ENCODE measurements at places on chromosomes 6 and 20.

GRCh38 chr6:49327571-49327970 is 135.5 kb downstream of the MMUT start:
- no peak for DNase-seq

DNA sequence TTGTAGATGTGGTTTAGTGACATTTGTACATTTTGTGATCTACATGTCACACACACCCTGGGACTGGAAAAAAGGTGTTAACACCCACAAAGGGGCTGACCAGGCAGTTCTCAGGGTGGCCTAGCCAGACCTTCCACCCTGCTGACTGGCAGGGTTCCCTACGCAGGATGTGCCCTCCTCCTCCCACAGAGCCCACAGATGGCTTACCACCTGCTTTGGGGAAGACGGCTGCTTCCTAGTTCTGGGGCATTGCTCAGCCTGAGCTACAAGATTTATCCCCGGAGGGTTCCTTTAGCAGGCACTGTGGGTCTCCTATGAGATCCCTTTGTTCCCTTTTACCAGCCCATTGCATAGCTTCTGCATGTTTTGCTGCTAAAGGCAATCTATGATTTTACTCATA is 35.1 kb downstream of the SNAP25 start:
- DNase-seq, result no peak

DNA sequence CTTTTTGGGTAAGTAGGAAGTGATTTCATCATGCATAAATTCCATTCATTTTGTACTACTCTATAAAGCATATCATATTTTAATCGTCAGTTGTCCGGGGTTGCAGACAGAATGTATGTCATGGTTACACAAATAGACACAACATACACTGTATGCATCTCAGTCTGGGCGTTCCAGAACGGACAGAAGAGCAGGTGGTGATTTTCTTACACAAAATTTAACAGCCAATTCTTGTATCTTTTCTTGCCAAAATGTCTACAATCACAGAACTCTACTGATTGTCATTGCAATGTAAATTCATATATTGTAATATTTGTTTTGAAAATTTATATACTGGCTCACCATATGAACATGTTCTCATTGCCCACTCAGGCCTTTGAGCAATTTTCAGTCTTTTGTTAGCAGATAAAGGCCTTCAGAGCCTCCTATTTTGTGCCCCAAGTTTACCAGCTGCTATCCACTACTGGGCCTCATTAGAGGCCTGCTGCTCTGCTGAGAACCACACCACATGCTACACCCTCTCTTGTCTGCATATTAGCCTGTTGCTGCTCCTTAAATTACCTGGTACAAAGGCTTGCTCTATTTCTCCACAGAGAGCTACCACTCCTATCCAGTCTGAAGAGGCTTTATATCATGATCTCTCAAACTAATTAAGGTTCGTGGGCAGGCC is 61.5 kb downstream of the PRDM13 start:
- no peak for DNase-seq

- no peak for DNase-seq
Observed at GRCh38 chr20:6120491-6120988, 2.3 kb downstream of the FERMT1 start.

DNA sequence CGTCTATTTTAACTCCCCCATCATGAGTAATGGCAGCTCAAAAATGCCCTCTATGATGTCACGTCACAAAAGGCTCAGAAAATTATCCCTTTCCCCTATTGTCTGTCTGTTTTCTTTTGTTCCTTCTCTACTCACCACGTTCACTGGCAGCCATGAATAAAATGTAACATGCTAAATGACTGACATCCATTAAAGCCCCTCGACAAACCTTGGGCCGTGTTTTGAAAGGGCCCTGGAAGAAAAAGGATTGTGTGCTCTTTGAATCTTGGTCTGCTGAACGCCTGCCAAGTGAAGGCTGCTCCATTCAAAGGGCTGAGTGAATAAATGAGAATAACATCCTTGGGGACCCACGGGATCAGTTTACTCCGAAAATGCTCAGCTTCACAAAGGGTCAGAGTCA is 118.7 kb downstream of the RPS12 start:
- no peak for DNase-seq

DNA sequence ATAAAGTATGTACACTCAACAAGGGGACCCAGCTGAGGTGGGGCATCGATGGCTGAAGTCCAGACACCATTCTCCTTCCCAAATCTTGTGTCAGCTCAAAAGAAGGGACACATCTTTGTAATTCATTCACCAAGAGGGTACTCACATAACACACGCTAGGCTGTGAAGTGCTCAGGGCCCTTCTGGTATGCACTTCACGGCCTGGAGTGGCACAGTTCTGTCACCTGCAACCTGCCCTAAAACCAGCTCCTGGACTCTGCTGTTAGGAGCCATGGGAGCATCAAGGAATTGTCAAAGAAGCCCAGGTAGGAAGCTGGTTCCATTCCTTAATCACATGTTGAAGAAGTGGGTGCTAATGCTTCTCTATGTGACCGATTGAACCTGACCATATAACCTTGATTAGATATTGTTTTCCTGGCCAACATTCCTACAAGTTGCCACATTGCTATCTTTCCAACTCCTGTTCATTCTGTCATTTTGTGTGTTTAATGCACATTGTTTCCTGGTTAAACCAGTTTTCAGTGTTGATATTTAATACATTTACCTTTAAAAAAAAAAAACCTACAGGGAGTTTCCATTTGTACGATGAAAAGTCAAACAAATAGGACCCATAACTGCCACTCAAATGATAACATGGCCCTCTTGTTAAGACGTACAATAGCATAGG is 127.3 kb downstream of the TNFRSF21 start:
- DNase-seq, result no peak

DNA sequence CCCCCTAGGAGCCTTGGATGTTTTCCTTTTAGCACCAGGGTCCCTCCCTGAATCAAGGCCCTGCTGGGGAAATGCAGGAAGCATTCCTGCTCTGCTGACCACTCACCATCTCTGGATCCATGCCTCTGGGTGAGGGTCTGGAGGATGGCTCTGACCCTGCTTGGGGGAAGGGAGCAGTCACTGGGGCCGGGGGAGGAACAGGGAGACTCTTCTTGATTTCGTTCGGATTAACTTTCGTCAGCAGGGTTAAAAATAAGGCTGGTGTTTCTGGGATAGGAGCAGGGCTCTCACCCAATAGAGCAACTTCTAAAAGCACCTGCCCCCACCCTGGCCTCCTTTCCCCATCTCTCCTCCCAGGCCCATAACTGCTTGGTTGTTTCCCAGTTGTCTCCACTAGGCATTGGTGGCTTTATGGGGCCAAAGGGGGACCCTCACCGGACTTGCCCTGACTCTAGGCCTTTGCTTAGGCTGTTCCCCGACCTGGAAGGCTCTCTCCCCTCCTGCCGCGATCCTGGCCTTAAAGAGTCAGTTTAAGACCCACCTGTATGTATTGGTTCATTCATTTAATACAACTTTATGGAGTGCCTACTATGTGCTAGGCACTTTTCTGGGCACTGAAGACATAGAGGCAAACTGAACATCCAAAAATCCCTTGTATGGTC is 63.0 kb downstream of the JPH2 start:
- DNase-seq, result no peak

GRCh38 chr6:117494694-117495318 is 12.3 kb downstream of the DCBLD1 start:
- DNase-seq, result no peak

DNA sequence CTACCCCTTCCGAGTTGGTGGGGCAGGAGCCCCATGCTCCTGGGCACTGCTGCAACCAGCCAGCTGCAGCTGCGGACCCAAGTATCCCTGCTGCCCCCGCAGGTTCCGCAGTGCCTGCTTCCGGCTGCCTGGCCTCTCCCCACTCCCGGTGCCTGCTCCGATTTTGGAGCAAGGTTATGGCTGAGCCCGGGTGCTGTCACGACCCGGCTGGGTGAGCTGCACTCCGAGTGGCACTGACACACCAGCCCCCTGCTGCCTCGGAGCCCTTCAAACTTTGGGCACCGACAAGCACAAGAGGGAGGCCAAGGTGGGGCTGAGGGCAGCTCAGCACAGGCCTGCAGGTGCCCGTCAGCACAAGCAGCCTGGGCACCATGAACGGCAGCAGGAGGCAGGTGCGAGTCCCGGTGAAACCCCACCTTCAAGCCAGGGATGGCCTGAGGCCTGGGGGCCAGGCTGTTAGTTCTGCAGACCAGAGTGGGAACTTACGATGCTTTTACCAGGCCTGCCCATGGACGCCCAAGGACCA is 25.9 kb upstream of the HACE1 start:
- no peak for DNase-seq

GRCh38 chr6:36691612-36692011 is 6.0 kb upstream of the RAB44 start:
- DNase-seq, result no peak

- no peak for DNase-seq
Observed at GRCh38 chr20:50636601-50637540, 54.5 kb downstream of the RIPOR3 start.

GRCh38 chr6:107957308-107957908 is 600 bp downstream of the SEC63 start:
- peak; percentile 33 for DNase-seq

GRCh38 chr6:167807756-167808155 is 19.0 kb upstream of the AFDN start:
- no peak for DNase-seq

DNA sequence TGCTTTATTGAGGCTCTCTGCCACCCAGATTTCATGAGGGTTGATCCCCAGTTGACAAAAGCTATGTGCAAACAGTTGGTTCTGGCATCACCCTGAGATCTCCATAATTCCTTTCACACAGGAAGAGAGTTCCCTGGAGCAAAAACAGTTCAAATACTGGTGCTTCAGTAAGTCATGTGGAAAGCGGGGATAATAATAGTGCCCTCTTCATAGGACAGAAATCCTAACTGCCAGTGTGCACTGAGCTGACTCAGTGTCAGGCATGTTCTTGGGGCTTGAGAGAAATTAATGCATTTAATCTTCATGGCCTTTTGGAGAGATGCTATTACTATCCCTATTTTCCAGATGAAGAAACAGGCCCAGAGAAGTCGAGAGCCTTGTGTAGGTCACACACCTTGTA is 7.9 kb upstream of the SLC52A3 start:
- DNase-seq, result no peak

DNA sequence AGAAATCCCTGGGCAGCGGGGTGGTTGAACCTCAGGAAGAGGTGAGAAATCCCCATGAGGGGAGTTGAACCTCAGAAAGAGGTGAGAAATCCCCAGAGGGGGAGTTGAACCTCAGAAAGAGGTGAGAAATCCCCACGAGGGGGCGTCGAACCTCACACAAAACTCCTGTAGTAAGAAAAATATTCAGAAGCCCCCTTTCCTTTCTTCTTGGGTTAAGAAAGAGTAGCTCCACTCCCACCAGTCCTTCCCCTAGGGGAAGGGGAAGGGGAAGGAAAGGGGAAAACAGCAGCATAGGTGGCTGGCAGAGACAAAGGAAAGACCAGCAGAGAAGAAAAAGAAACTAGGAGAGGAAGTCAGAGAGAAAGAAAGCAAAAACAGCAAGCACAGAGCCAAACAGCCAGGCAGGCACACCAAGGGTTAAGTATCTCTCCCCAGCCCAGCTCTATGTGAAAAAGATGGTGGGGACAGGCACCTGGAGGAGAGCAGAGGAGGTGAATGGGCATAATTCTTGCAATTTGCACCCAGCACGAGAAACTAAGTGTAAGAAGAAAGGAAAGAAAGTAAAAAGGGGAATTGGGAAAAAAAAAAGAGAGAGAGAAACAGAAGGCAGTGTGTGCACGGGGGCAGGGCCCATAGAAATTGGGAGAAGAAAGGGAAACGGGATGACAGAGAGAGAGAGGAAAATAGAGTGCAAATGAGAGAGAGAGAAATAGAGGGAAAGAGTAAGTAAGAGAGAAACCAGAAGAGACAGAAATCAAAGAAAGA is 88.2 kb downstream of the PLG start:
- DNase-seq, result no peak

GRCh38 chr6:12001004-12001705 is 11.0 kb upstream of the HIVEP1 start:
- DNase-seq, result no peak

- DNase-seq, result no peak
Observed at GRCh38 chr20:22768266-22769178, 184.2 kb upstream of the FOXA2 start.

GRCh38 chr6:160505970-160506369 is 157.8 kb downstream of the SLC22A3 start:
- DNase-seq, result no peak

- DNase-seq, result no peak
Observed at GRCh38 chr6:157867981-157868380, 44.9 kb downstream of the SNX9 start.

- DNase-seq, result no peak
Observed at GRCh38 chr6:165807249-165807960, 144.4 kb upstream of the PDE10A start.

- DNase-seq, result no peak
Observed at GRCh38 chr6:130838951-130839350, 11.7 kb downstream of the SMLR1 start.

DNA sequence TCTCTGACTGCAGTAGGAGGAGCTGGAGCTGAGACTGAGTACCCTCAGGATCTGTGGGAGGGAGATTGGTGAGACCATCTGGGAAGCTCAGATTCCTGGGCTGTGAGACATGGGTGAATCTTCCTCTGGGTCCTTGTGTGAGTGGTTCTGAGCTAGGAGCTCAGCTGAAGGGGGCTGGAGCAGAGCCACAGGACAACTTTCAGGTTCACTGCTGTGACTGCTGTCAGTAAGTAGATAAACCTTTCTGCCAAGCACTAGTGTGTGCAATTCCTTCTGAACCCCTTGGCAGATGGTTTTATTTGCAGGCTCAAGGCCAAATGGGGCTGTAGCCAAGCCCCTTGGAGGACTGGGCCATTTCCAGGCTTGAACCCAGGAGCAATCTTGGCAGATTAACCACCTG is 49.6 kb upstream of the SNAP91 start:
- no peak for DNase-seq

- no peak for DNase-seq
Observed at GRCh38 chr6:144127097-144127496, 23.2 kb upstream of the STX11 start.

DNA sequence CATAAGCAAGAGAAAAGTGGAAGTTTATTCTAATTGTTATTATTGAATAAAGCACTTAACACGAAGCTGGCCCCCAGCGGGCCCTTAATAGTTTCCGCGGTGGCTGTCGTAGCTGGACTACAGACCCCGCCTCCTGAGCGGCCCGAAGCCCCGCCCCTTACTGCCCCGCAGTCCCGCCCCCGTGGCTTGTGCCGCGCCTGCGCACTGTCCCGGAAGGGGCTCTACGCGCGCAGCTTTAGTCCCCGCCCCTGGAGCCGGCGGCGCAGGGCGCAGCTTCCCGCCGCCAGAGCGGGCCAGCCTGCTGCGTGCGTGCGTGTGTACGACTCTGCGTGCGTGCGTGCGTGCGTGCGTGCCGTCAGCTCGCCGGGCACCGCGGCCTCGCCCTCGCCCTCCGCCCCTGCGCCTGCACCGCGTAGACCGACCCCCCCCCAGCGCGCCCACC is at the start of gene VAPB:
TSS of gene VAPB (plus strand) at position 348 of the 442 bp plus-strand sequence. CDS start 231 bp downstream, outside the sequence.
- DNase-seq, result peak; percentile 96

- DNase-seq, result no peak
Observed at GRCh38 chr20:575230-575629, 31.6 kb upstream of the CSNK2A1 start.

DNA sequence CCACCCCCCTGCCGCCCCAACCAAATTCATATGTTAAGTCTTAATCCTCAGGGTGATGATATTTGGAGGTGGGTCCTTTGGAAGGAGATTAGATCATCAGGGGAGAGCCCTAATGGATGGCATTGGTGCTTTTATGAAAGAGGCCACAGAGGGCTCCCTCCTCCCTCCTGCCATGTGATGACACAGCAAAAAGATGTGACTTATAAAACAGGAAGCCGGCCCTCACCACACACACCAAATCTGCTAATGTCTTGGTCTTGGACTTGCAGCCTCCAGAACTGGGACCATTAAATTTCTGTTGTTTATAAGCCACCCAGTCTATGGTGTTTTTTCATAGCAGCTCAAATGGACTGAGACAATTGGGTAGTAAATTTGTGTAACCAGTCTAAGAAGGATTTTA is 176.3 kb downstream of the ADGRG6 start:
- no peak for DNase-seq

Measured in stimulated activated CD8-positive, alpha-beta memory T cell treated with anti-CD3 and anti-CD28 coated beads, Interleukin-12 subunit alpha, Interleukin-12 subunit beta, amount 100 ng/mL, for 1 hour (primary cell).